ENCODE measurements at places on chromosomes 16 and 17. TPM values are rescaled to one million over a fixed set of nuclear protein-coding genes. Genes with fewer than 3 reads are reported as not detected.

- DNase-seq = no peak
These were observed 12.0 kb downstream of the CIBAR2 start for GRCh38 chr16:85100265-85100664.

PRSS8 gene
- polyA plus RNA-seq = 62.3 TPM

DNA sequence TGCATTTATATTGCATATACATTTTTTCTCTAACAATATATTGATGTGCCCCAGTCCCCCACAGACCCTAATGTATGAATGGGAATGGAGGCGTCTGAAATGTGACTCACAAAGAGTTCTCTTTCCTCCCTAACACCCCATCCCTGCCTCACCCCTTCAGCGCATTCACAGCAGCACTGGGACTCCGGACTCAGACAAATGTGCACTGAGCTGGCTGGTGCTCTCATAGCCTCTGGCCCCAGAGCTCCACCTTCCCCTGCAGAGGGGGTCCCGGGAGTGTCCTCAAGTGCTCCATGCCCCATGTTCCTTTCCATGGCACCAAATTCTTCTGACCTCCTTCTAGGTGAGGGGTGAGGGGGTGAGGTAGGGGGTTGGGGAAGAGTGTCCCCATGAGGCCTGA lies 20.6 kb downstream of the NPTX1 start:
- DNase-seq = no peak

DNA sequence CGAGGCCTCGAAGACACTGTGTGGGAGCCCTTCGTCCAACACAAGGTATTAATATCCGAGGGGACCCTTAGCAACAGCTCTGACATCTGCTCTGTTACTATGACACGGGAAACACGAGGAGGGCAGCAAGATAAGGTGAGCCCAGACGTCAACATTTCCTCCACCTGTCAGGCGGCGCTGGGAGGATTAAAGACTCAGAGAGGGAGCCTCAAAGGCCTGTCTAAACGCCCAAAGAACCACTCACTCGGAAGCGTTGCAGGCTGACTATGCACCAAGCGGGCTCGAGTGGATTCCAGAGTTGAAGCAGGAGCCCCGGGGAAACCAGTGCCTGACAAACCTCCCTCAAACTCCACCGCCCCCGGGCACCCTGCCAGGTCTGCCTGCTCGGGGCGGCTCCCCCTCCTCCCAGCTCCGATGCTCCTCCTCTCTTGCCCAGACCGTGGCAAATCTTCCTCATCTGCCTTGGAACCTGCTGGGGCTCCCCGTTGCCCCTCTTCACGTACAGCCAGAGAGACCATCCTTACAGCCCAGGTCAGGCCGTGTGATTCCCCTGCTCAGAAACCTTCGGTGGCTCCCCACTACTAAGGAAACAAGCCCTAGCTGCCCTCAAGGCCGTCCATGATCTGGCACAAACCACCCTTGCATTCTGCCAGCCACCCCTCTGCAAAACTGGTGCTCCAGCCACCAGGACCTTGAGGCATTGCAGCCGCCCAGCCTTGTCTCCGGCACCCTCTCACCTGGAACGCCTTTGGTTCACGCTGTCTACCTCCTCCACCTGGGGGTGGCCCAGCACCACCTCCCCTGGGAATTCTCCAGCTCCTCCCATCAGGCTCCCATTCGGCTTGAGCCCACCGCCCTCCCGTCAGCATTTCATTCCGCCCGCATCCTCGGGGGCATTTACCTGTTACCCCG lies 16.2 kb downstream of the RPH3AL start:
- DNase-seq = no peak

QRICH2 gene
- polyA plus RNA-seq = 7.4 TPM

All from renal cortex interstitium (tissue), 15 donors.